ENCODE measurements at places on chromosomes 16 and 17.

- DNase-seq: no peak
Measured at GRCh38 chr16:58665200-58665599, 19.4 kb downstream of the SLC38A7 start.

DNA sequence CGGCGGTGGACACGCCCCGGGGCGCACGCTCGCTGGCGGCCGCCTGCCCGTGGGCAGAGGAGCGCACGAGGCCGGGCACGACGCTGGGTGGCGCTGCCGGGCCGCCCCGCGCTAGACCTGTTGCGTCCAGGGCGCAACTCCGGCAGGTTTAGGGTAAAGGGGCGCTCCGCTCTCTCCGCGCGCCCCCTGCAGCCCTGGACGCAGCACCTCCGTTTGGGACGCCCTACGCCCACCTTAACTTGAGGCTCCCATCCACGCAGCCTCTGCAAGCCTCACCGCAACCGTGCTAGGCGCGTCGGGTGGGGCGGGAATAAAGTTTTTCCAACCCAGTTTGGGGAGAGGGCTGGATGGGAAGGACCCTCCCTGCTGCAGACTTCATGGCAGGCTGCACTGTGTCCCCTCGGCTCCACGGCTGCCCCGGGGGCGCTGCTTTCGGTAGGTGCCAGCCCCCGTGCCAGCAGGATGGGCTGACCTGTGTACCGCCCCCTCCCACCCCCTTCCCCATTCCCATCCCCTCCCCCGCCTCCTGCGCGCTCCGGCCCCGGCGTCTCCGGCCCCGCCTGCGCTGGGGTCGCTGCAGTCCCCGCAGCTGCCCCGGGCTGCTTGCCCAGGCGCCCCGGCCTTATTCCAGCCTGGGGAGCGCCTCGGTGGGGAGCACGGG, at the start of gene SYT17:
Gene SYT17, plus strand, starts transcription at position 531 of the 661 bp plus-strand sequence. CDS start 407 bp downstream, outside the sequence.
- DNase-seq: peak; percentile 86

DNA sequence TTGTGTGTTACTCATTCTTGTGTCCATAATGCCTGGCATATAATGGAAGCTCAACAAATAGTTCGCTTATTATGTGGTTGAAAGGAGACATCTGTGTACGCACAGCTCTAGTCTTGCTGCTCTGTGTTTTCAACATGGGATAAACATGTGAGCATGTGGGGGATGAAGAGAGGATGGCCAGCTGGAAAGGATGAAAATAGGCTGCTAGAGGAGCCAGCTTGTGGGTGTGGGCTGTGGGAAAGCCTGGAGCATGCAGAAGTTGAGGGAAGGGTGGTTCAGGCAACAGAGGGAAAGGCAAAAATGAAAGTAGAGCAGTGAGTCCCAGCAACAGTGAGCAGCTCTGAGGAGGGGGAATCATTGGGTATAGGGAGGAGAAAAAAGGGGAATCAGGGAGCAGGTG, 324.6 kb upstream of the CDH11 start:
- no peak for DNase-seq

- DNase-seq: peak; percentile 90
Measured at GRCh38 chr17:19411631-19412030, 599 bp downstream of the RNF112 start.

DNA sequence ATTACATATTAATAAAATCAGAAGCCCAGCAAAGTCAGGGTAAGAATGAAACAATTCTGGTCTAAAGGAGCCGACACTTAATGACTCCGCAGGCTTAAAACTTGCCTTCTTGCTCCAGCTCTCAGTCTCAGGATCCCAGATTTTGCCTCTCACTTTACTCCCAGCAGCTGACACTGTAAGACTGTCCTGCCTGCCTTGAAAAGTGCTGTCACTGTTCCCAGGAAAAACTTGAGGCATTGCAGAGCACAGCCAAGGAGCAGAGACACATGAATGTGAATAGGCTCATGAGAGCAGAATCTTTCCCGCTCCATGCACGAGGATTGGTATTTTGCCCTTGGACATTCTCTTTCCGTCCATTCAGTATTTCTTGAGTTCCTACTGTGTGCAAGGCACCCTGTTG, 457.6 kb upstream of the ZFHX3 start:
- DNase-seq: no peak

- no peak for DNase-seq
Measured at GRCh38 chr16:10562361-10562899, 18.0 kb downstream of the EMP2 start.

- no peak for DNase-seq
Measured at GRCh38 chr16:48176635-48177408, 21.0 kb upstream of the ABCC12 start.

DNA sequence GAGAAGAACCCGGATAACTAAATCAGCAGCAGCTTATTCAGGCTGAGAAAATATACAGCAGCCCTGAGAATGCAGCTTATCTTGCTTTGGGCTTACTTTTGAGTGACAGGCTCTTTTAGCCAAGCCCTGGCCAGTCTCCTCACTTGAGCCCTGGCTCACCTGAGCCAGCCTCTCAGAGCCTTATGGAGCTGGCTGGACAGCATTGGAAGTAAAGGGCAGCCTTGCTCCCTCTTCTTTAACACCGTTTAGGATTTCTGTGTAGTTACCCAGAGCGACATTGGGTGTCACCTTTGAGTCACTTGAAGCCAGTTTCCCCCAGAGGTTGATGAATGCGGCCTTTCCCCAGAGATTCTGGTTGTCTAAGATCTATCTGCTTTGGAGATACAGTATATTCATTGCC, 7.7 kb upstream of the NPIPB2 start:
- DNase-seq: peak; percentile 83

DNA sequence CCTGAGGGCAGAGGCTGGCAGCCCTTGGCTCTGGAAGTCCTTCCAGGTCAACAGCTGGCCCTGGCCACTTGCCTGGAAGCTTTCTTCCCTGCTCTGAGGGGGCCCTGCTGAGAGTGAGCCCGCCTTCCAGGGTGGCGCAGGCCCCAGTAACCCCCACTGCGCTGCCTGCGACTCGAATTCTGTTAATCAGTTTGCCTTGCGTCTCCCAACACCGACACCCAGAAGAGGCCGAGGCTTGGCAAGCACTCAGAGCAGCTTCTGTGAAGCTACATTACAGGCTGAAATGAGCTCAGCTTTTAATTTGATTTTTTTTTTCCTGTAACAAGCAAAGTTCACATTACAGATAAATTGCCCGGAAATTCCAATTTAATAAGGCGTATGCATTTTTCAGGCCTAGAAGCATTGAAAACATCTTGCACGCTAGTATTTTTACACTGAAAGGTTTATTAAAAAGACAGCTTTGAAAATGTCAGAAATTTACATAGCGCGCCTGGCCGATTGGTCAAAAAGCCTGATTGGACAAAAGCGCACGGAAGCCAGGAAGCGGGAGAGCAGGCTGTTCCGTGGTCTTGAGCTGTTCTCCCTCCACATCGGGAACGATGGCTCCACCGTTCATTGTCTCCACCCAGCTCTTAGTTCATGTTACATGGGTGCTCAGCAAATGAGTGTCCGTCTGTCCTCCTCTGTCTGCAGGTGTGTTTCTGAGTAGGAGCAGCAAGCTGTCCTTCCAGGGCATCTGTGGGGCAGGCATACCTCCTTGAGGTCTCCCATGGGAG, 65.5 kb upstream of the HSBP1 start:
- DNase-seq: no peak

GRCh38 chr17:54982399-54982798, 13.8 kb downstream of the STXBP4 start:
- no peak for DNase-seq

- DNase-seq: no peak
Measured at GRCh38 chr16:9102379-9102778, 10.9 kb downstream of the HAPSTR1 start.

Measured in NCI-H82 (cell line).